ENCODE measurements at places on chromosomes 12 and 14. TPM values are rescaled to one million over a fixed set of nuclear protein-coding genes. Genes with fewer than 3 reads are reported as not detected.

GOLGA3 gene
- total RNA-seq, result 165 TPM

HOXC5 gene
- under 0.01 TPM for total RNA-seq

CFAP251 gene
- total RNA-seq, result 3.8 TPM

C14orf39 gene
- total RNA-seq, result not detected

CLEC1B gene
- total RNA-seq, result not detected

CISTR gene
- not detected for total RNA-seq

AQP6 gene
- under 0.01 TPM for total RNA-seq

RAB3IP gene
- total RNA-seq, result 7.9 TPM

PLD4 gene
- total RNA-seq, result not detected
